ENCODE measurements at places on chromosomes 16 and 17.

DNA sequence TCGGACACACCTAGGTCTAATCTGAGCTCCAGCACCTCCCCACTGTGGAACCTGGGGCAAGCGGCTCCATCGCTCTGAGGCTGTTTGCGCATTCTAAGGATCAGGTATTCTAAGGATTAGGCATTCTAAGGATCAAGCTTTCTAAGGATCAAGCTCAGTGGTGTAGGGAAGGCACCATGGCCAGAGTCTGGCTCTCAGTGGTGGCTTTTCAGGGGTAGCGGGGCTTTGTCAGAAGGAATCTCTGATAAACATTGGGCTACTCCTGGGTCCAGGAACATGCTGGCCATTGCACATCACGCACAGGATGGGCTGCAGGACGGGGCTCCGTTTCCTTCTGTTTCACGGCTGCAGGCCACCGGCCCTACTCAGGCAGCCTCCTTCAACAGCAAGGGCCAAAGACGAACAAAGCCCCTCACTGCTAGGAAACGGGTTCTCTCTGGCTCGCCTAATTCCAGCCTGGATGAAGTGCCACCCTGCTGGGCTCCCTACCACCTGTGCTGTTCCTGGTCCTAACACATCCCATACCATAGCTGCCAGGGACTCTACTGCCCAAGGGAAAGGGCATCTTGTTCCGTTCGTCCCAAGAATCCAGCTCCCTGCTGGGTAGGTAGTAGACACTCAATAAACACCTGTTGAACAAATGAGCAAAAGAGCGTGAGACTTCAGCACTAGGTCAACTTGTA is 5.5 kb downstream of the C1QTNF1 start:
- no peak for DNase-seq

- DNase-seq = no peak
These were observed 29.1 kb upstream of the CRHR1 start for GRCh38 chr17:45755050-45755449.

- no peak for DNase-seq
These were observed 45.6 kb downstream of the METRNL start for GRCh38 chr17:83124871-83125514.

DNA sequence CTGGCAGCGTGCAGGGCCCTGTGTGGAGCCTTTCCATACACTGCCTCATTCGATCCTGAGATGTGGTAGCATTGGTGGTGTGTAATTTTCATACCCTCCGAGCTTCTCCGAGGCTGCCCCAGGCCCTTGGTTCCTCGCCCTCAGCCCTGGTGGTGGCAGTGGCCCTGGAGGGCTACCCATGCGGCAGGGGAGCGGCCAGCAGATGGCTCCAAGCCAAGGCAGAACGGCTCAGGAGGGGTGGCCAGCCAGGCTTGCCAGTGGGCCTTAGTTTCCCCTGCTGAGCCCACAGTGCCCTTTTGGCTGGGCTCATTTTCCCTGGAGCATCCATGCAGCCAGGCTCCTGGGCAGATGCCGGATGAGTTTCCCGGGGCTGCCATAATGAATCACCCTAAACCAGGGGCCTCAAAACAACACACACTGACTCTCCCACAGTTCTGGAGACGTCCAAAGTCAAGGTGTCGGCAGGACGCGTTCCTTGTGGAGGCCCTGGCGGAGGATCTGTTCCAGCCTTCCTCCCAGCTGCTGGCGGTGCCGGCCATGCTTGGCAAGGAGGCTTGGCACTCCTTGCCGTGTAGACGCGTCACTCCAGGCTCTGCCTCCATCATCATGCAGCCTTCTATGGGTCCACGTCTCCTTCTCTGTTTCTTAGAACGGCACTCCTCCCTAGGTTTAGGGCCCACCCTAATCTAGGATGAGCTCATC is 158.8 kb upstream of the GSE1 start:
- DNase-seq = no peak
